ENCODE measurements at places on chromosomes 6 and 20. TPM values are rescaled to one million over a fixed set of nuclear protein-coding genes. Genes with fewer than 3 reads are reported as not detected.

The GJA10 gene
- not detected for total RNA-seq

The CCDC170 gene
- not detected for total RNA-seq

DNA sequence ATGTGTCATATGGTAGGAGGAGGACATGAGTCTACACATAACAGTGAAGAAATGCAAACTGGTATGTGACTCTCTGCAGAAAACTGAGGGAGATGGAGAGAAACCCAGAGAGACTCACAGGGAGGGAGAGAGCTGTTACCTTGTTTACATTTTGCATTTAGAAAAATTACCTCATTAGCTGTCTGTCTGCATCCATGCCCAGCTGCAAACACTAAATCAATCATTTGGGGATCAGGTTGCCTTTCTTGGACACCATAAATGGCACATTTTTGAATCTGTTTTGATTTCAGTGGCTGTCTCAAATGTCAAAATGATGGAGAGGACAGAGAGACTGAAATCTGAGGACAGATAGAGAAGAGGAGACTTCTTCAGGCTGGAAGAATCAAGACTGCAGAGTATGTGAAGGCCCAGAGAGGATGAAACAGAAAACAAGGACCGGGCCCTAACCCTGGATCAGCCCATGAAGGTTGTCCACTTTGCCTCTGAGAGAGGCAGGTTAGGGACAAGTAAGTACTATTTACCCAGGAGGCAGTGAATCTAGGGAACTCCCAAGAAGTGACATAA is 92.2 kb downstream of the UNC5CL start:
- DNase-seq, result no peak

DNA sequence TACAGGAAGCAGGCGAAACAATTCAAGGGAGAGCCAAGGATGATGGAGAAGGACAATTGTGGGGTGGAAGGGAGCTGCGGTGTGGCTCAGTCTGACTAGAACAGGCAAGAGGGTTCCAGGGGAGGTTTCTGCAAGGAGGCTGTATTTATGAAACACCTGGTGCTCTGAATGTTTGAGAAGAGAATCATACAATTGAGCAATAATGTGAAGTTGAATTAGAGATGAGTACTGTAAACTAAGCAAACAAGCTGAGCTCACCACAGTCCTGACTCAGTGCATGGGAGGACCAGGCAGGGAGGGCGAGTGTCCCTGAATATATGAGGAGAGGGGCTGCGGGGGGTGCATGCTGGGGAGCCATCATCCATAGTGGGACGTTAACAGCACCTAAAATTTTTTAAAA is 279.7 kb downstream of the KIF16B start:
- DNase-seq, result no peak

- no peak for DNase-seq
Measured at GRCh38 chr6:35727231-35727934, 9.4 kb upstream of the ARMC12 start.

- no peak for DNase-seq
Measured at GRCh38 chr6:147418523-147418922, 90.0 kb upstream of the SAMD5 start.

- no peak for DNase-seq
Measured at GRCh38 chr6:75551367-75551952, 50.2 kb upstream of the SENP6 start.

Data from T-cell (primary cell).